Endothelial cell (in vitro differentiated cells): ENCODE measurements at places on chromosomes 13 and 19.

DNA sequence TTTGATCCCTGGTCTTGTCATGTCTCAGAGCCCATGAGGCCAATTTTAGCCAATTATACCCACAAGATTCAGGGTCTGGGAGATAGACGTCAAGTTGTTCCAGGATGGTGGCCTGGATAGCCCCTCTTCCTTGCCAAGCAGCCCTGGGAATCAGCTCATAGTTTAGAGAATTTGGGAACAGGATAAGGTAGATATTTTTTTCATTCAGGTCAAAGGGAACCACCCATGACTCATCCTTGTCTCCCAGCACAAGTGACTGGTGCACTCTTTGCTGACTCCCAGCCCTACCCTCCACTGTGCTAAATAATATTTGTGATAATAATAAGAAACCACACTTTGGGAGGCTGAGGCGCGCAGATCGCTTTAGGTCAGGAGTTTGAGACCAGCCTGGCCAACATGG is 17.1 kb upstream of the S1PR4 start:
- no peak for DNase-seq

DNA sequence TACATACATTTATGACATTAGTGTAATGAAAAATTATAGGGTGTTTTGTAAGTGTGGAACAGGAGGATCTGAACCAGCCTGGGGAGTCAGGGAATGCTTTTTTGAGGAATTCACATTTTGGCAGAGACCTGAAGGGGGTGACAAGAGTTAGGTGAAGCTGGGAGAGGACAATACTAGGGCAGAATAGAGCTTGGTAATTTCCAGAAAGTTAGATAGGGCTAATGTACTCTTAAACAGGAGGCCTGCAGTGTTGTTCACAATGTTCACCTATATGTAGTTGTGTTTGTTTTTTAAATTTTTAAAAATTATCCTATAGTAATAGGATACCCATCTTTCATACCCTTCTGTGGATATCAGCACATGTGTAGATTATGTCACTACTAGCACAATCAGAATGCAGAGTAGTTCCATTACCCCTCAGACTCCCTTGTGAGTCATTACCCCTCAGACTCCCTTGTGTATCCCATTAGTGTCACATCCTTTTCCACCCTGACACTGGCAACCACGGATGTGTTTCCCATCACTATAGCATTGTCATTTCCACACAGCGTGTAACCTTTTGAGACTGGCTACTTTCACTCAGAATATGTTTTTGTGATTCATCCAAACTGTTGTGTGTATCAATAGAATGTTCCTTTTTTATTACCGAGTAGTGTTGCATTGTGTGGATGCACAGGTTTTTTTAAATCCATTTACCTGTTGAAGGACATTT is 43.1 kb downstream of the PCCA start:
- DNase-seq = no peak

DNA sequence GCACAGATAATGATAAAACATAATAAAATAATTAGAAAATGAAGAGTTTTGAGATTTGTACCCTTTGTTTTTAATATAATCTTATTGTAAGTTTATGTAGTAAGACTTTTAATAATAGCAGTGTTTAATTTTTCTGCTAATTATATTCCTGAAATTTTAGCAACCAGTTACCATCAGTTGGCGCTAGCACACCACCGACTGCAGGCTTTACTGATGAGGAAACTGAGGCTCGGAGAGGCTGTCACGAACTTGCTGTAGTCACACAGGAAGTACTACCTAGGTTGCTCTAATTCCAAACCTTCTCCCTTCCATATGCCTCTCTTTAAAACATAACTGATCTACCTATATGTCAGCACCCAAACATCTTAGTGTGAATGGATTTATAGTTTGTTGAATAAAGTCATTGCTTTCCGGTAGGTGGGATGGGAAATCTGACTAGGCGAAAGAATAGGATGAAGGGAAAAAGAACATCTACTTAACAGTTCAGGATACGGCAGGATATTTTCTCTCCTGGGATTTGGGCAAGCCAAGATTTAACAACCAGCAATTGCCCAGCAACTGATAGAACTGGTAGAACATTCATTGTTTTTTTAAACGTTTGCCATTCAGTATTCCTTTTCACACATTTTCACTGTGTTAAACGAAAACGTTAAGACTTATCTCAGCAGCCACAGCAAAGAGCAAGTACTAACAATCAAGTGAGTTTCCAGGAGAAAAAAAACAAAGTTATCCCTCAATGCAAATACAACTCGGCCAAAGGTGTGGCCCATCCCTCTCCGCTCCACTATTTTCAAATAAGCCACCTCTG is 822 bp upstream of the RFXAP start:
- no peak for DNase-seq

DNA sequence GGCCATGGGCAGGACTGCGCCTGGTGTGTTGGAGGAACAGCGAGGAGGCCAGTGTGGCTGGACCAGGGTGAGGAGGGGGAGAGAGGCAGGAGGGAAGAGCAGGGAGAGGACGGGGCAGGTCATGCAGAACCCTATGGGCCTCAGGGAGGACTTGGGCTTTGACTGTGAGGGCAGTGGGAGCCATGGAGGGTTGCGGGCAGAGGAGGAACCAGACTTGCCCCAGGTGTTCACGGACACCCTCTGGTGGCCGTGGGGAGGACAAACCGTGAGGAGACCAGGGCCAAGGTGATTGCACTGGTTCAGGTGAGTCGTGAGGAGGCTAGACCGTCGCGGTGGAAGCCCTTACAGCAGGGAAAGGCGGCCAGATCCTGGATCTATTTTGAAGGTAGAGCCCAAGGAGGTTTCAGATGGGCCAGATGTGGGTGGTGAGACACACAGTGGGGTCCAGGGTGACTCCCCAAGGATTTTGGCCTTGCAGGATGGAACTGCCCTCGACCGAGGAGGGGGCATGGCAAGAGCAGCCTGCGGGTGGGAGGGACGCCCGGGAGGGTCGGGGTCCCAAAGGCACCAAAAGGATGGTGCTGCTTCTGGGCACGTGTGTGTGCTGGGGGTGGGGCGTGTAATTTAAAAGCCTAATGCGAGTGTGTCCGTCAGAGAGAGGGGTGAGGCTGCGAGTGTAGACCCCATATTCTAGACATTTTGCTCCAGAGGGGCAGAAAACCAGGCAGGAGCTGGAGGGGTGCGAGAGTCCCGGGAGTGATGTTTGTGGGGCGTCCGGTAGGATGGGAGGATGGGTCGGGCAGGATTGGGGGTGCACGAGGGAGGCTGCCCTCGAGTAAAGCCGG is 2.7 kb upstream of the REXO1 start:
- no peak for DNase-seq

GRCh38 chr13:83414393-83414792 is 467.9 kb downstream of the SLITRK1 start:
- no peak for DNase-seq

DNA sequence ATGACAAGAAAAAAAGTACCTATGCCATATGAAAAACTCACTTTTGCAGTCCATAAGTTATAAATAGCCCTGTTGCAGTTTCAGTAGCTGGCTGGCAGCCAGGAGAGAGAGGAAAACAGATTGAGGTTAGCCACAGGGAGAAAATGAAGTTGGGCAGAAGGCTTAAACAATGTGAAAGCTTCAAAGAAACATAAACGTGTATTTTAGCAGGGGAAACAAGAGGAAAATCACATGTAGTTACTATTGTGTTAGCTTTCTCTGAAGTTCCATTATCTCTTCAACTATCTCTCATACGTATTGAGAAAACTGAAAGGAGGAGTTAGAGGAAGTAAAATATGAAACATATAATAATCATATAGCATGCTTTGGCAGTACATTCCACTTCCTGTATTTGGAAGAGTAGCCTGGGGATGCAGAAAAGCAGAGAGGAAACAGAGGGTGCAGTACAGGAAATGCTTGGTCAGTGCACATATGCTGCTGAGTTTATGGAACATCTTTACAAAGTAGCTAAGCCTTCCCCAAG is 1551.1 kb downstream of the EFNB2 start:
- DNase-seq = no peak

DNA sequence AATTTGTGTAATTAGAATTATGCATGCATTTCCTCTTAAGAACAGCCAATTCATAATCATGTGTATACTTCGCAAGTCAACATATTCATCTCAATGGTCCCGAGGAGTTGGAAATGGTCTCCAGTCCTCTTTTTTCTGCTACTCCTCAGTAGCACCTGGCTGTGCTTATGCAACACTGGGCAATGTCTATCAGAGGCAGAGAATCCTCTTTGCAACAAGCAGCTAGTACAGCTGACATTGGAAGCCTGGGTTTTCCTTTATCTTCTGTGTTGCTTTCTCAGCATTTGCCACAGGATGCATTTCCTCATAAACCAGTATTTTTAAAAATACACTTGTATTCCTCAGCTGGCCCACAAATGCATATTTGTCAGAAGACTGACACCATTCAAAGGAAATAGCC is 405.3 kb upstream of the GPC6 start:
- no peak for DNase-seq

- DNase-seq = no peak
Observed at GRCh38 chr13:75836441-75836840, 200.3 kb downstream of the LMO7 start.

DNA sequence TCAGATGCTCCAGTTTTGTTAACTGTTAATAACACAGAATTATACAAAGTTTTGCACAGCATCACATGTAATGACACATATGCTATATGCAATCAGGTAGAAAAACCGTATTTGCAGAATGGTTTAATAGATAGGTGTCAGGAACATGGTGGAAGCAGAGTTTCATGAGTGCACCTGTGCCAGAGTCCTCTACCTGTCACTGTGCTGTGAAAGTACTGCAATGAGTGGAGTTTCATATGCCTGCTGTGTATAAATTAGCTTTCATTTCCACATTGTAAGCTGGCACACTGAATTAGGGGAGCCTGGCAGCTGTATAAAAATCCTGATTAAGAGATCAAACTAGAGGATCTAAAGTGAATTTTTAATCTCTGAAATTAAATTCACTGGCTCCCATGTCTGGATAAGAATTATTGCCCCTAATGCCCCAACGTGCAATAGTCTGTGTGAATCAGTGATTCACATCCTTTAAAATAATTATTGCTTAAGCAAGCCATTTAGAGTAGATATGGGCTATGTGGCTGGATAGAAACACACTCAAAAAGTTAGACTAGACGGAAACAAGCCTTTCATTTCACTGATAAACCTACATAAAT is 8.5 kb upstream of the EEF1AKMT1 start:
- DNase-seq = no peak

GRCh38 chr19:48999481-49000325 is 6.0 kb downstream of the RUVBL2 start:
- peak; percentile 83 for DNase-seq

- no peak for DNase-seq
Observed at GRCh38 chr19:16001481-16002312, 52.9 kb downstream of the OR10H4 start.

DNA sequence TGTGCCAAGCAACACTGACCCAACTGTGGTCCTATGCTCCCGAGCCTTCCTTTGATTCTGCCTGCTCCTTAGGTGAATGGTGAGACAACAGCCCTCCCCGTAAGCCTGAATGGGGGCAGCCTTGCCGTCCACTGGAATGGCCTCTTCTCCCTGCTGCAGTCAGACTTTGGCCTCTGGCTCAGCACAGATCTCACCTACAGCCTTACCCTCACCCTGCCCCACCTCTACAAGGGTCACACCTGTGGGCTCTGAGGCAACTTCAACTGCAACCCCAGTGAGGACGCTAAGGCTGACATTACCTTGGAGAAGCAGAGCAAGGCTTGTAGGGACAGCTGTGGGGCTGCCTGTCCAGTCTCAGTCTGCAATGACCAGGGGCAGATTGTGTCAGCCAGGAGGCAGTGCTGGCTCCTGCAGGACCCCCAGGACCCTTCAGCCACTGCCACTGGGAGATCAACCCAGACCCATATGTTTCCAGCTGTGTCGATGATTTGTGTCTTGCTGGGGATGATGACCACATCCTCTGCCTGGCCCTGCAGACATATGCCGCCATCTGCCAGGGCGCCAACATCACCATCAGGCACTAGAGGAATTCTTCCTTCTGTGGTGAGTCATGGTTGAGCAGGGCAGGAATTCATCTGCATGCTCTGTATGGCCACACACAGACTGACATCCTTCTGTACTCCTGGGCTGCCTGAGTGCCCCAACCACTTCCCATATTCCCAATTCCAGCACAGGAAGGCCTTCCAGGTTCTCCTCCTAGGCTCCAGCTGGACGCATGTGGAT is 27.3 kb upstream of the FXYD3 start:
- DNase-seq = no peak

DNA sequence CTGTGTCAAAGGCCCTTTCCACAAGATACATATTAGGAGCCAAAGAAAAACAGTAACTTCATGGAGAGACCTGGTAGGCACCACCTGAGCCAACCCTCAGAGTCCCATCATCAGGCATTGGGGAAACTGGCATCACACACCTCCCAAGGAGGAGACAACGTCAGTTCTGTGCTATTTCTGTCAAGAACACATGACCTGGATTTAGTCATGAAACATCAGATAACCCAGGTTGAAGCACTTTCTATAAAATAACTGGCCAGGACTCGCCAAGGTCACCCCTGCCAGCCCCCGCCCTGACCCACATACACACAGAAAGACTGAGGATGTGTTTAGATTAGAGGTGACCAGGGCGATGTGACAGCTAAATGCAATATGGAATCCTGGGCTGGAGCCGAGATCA is 35.6 kb downstream of the COL4A1 start:
- no peak for DNase-seq

- DNase-seq = no peak
Observed at GRCh38 chr13:109100705-109101304, 471.4 kb downstream of the MYO16 start.

- DNase-seq = no peak
Observed at GRCh38 chr13:74061926-74062595, 72.1 kb downstream of the KLF12 start.

- no peak for DNase-seq
Observed at GRCh38 chr19:10566408-10566657, 523 bp upstream of the KRI1 start.

- DNase-seq = peak; percentile 29
Observed at GRCh38 chr19:40578442-40578908, 1.8 kb downstream of the SHKBP1 start.

- no peak for DNase-seq
Observed at GRCh38 chr13:71605744-71606143, 261.3 kb downstream of the DACH1 start.

DNA sequence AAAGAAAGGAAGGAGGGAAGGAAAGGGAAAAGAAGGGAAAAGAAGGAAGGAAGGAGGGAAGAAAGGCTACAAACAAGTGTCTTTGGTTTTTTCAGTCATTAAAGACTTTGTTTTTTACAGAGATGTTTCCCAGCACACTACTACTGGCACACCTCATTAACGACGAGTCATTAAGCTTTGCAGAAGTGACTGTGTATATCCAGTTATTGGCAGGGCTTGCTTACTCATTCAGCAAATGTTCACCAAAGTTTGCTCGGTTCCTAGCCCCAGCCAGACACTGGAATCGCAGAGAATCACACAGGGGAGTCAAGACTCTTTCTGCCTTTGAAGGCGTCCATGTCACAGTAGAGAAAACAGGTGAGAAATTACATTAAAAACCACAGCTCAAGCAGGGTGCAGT is 4.3 kb downstream of the NLRP12 start:
- no peak for DNase-seq
